ENCODE measurements at places on chromosomes 5 and 9. TPM values are rescaled to one million over a fixed set of nuclear protein-coding genes. Genes with fewer than 3 reads are reported as not detected.

DNA sequence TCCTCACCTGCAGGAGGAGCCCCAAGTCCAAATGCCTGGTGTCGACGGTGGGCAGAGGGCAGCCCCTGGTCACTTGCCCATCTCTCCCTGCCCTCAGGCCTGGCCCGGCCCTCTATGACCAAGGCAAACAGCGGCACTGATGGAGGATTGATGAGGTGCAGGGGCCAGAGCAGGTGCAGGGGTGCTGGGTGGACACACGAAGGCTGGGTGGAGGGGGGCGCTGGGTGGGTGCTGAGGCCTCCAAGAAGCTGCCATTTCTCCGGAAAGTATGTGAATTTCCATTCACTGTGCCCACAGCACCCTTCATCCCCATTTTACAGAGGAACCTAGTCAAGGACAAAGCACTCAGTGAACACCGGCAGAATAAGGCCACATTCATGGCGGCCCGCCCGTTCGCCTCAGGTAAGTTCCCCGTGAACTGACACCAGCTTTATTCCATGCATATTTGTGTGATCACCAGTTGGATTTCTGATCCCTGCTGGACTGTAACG is 143.8 kb upstream of the PPP1R26 start:
- DNase-seq: no peak

The GAS1 gene
- 0.62 TPM for total RNA-seq

The MPDZ gene
- not detected for total RNA-seq

The SH3GL2 gene
- total RNA-seq: not detected

The RNF208 gene
- total RNA-seq: 2.1 TPM

- DNase-seq: no peak
Measured at GRCh38 chr5:142686210-142686734, 382 bp upstream of the FGF1 start.

- DNase-seq: no peak
Measured at GRCh38 chr9:98533866-98534265, 174.9 kb downstream of the GABBR2 start.

GRCh38 chr9:14437354-14438231 is 123.7 kb upstream of the NFIB start:
- DNase-seq: no peak

Data from activated CD4-positive, alpha-beta T cell treated with anti-CD3 and anti-CD28 coated beads, Interleukin-2, amount 10 ng/mL, durations not matched to agents 7 days and 5 days (primary cell).